ENCODE measurements at places on chromosomes 2 and 18.

DNA sequence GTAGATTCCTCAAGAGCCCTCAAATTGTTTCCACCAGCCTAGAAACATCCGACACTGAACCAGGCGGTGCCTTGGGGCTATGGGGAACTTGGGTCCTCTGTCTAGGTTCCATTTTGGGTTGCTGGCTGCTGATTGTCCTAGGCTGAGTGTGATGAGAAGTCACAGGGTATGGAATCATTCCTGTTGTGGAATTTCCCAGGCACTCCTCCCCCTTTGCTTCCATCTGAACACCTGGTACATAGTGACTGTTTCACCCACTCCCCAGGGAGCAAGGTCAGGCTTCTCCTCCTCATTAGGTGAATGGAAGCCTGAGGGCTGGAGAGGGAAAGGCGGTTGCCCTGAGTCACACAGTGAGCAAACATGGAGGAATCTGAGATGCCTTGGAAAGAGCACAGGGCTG, 4.5 kb downstream of the KIF3C start:
- no peak for DNase-seq

- DNase-seq: no peak
Observed at GRCh38 chr2:238457927-238458324, 31.2 kb downstream of the ASB1 start.

DNA sequence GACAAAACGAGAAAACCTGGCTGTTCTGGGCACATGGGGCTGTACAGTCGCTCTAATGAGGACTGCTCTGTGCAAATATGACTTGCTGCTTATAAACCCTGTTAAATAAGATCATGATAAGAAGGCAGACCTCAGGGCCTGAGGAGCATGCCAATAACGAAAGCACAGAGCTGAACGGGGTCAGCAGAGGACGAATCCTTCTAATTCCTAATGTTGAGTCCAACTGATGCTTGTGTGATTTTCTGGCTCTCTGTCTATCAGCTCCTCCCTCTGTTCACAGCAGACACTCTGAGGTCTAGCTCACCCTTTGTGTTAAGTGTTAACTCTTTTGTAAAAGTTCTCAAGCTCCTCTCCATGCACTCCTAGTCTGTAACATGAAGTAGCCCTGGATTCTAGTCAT, 167.2 kb upstream of the REV1 start:
- DNase-seq: no peak

GRCh38 chr18:74116633-74117554, 30.7 kb downstream of the FBXO15 start:
- DNase-seq: peak; percentile 9

DNA sequence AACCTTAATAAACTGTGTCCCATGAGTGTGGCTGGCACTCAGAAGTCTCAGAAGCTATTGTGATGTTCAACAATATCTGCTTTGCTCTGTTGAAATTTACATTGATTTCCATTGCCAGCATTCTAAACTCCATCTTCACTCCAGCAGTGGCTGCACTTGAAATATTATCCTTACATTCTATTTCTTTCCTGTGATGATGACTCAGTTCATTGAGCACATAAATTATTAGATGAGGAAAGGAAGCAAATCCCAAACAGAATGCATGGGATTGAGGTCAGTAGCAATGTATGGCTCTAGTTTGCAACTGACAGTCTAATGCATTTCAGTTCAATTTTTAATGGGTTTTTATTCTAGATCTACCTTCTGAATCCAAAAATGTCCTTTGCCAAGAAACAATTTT, 92.4 kb upstream of the TTN start:
- no peak for DNase-seq

DNA sequence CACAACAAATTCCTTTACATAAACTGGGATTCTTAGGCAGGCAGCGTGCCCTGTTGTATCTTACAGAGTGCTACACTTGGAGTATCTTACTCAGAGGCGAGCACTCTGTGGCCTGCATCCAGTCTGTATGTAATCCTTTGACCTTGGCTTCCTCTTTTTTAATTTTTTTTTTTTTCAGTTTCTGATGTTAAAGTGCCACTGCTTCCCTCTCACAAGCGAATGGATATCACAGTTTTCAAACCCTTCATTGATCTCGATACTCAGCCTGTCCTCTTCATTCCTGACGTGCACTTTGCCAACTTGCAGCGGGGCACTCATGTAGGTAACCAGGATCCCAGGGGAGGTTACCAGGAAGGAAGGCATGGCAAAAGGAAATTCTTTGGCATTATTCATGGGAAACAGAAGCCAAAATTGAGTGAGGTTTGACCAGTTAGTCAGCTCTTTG, 40.4 kb downstream of the GRHL1 start:
- DNase-seq: no peak

GRCh38 chr2:43179942-43180341, 46.5 kb downstream of the ZFP36L2 start:
- DNase-seq: no peak

- DNase-seq: no peak
Observed at GRCh38 chr2:49843314-49843713, 689.0 kb upstream of the FSHR start.

GRCh38 chr2:160324917-160325316, 124.8 kb upstream of the ITGB6 start:
- DNase-seq: no peak

DNA sequence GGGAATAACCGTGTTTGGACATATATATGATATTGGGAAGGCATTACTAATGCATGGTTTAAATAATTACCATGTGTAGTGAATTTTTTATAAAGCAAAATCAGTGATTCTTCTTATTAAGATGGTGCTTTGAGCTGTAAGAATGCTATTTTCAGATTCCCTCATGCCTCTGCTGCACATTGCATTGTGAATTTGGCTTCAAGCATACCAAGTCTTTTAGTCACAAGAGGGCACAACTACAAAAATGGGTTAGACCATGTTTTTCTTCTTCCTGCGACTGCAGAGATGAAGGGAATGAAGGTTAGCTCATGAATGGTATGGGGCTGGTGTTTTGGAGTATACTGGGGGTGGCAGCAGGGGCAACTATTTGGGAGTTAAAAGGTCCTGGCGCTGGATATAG, 320.1 kb downstream of the SLC4A3 start:
- no peak for DNase-seq

- no peak for DNase-seq
Observed at GRCh38 chr18:9546468-9546867, 67.9 kb downstream of the PPP4R1 start.

DNA sequence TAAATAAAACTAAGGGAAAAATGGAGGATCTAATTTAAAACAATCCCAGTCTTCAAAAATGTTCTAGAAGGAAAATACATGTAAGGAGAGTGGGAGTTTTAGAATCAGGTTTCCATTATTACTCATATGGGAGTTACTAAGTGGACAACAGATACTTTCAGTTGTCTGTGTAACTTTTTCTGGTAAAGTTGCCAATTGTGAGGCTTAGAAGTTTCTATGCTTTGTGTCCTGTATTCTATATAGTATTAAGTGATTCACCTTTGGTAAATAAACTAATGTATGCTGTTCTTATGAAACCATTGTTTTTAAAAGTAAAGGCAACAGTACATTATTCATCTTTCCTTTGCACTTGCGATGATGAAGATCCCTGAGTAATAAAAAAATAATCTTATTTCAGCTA, 274.9 kb downstream of the NR4A2 start:
- DNase-seq: no peak

- DNase-seq: no peak
Observed at GRCh38 chr2:159300586-159300985, 14.1 kb upstream of the WDSUB1 start.

DNA sequence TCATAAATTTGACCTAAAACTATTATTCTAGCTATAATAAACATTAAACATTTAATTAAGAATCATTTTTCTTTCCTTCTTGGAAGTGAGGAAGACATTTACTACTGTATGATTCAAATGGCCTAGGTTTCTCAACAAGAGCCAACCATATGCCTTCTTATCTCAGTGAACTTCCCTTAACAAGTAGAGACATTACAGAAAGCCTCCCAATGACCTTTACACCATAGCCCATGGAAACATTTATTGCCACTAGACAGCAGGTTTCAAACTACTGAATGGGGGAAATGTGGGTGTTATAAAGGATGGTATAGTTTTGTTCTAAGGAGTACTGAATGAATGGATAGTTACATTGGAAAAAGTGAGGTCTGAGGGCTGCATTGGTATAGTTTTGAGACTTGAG, 349.4 kb upstream of the SPRED2 start:
- no peak for DNase-seq

- no peak for DNase-seq
Observed at GRCh38 chr2:60320724-60321123, 232.7 kb downstream of the BCL11A start.

GRCh38 chr2:241618296-241618805, 18.6 kb downstream of the THAP4 start:
- no peak for DNase-seq

DNA sequence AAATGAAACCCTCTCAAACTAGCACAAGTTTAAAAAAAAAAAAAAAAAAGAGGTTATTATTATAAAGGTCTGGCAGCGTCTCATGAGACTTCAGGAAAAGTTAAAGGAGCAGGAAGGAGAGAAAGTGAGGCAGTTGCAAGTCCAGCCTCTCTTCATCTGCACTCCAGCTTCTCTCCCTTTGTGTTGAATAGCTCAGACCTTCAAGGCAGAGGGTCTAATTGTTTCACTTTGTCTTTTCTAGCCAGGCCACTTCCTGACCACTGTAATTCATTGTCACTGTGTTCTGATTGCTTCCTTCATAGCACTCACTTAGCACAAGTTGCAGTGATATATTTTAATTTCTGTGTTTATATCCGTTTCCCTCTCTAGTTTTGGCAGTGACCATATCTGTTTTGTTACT, 99.9 kb downstream of the SPATS2L start:
- DNase-seq: no peak

GRCh38 chr2:68302281-68302875, 17.4 kb downstream of the CNRIP1 start:
- no peak for DNase-seq

DNA sequence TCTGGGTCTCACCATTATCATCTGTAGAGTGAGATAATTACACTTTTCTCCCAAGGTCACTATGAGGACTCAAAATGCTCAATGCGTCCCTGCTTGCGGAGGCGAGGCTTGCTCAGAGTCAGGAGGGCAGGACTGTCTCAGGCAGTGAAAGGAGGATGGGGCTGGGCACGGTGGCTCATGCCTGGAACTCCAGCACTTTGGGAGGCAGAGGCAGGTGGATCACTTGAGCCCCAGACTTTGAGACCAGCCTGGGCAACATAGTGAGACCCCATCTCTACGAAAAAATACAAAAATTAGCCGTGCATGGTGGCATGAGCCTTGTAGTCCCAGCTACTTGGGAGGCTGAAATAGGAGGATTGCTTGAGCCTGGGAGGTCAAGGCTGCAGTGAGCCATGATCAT, 1.8 kb upstream of the KCNIP3 start:
- DNase-seq: no peak

DNA sequence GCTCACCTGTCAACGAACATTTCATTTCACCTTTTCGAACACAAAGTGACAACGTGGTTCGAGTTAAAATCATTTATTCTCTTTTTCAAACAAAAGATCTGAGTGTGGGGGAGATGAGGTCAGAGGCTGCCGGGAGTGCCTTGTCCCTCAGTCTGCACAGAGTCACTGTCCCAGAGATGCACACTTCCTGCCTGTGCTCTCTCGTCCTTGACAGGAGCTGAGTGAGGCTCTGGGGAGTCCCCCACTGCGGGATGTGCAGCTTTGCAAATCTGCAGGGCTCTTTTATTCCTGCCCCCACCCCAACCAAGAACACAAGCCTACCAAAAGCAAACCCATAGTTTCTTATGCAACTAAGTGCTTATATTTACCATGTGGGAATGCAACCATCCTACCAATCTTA, 497.8 kb downstream of the EIPR1 start:
- no peak for DNase-seq

GRCh38 chr2:172555272-172555521, 693 bp upstream of the PDK1 start:
- no peak for DNase-seq

DNA sequence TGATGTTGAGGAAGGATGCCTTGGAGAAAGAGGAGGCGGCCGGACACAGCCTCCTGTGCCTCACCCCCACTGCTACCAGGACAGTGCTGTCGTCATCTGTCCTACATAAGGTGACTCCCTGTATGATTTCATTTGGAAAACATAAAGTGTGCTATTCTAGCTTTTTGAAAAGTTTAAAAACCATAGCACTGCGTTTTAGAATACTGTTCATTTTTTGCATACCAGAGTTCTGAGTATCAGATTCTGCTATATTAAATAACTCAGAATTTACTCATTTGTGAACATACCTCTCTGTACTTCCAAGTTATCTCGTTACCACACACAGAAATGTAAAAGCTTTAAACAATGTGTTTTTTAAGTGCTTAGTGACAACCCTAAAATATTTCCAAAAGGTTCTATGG, 302.9 kb downstream of the LRRTM1 start:
- no peak for DNase-seq

GRCh38 chr2:73295751-73296400, 2.5 kb upstream of the EGR4 start:
- DNase-seq: no peak

- DNase-seq: no peak
Observed at GRCh38 chr18:45232061-45232460, 383.2 kb upstream of the SLC14A2 start.

- DNase-seq: no peak
Observed at GRCh38 chr2:238176613-238177012, 17.8 kb downstream of the ERFE start.

- DNase-seq: no peak
Observed at GRCh38 chr2:190889175-190889943, 8.7 kb downstream of the GLS start.

DNA sequence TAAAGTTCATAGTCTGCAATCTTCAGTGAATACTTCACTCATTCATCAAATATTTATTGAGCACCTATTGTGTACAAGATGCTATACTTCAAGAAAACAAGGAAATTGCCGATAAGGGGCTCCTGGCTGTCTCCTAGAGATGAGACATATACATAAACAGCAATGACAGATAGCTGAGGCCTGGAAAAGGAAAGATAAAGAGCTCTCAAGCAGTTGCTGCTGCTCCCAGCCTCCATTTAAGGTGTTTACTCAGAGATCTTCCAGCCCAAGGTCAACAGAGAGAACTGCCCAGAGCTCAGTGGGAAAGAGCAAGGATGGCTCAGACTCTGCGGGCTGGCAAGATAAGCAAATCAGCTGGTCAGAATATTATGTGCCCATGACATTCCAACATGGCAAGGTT, 3.3 kb upstream of the SLC14A2 start:
- DNase-seq: no peak

- no peak for DNase-seq
Observed at GRCh38 chr2:72824224-72824842, 1.5 kb downstream of the EXOC6B start.

DNA sequence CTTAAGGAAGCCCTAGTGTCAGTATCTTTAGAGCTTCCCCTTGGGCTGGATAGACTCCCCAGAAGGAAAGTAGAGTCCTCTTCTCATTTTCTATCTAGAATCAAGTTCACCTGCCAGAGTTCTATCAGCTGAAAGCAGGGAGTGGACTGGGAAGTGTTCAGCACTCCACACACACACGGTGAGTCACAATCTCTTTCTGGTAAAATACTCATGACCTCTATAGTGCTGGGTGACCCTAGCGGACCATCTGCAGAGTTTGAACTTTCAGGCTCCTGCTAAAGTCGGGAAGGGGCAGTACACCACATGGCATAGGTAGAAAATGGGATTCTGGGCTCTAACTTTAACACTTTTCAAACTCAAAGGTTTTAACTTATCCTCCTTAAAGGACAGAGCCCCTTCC, 43.3 kb downstream of the SAP130 start:
- DNase-seq: no peak
